ENCODE measurements at places on chromosomes 7 and 10. TPM values are rescaled to one million over a fixed set of nuclear protein-coding genes. Genes with fewer than 3 reads are reported as not detected.

DNA sequence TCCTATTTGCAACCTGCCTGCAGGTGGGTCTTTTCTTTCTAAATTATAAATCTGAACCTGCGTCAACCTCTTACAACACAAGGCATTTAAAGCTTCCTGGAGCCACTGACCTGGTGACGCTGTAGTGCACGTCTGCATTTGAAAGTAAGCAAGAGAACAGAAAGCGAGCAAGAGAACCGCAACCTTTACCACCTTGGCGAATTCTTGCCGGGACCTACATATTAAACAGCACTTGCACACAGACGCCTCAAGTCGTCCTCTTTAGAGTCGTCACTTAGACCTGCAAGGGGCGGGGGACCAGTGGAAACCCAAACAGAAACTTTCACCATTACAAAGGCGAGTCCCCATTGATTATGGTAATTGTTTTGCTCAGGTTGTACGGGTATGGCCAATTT is 9.5 kb downstream of the GLI3 start:
- ATAC-seq = no peak

GRCh38 chr7:139699640-139700504 is 77.9 kb downstream of the HIPK2 start:
- no peak for ATAC-seq

The SLC26A5 gene
- total RNA-seq = not detected

DNA sequence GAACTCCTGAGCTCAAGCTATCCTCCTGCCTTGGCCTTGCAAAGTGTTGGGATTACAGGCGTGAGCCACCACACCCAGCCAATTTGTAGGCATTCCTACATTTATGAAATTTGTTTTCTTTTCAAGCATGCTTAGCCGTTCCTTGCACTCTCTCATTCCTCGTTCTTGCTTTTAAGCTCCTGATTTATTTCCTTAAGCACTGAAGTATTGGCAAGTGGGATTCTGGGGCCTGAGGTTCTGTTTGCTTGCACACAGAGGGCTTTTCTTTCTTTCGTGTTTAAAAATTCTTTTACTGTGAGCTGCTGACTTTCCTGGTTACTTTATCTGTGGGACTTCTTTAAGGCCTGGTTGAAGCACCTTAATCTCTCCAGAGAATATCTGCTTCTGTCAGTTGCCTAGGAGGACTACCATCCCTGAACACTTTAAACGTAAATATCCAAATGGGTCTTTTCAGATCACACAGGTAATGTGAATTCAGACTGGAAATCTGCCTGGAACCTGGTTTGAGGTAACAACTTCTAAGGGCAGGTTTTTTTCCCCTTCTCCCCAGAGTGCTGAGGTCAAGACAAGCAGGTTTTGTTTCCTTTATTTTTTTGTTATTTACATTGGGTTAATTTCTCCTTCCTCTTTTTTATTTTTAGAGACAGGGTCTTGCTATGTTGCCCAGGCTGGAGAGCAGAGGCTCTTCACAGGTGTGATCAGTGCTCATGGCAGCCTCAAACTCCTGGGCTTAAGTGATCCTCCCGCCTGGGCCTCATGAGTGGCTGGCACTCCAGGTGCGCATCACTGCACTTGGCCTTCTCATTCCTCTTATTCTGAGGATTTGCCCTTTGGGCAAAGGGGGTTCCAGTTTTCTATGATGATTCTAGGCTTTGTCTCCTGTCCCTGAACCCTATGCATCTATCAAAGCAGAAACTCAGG is 102.9 kb downstream of the PFKFB3 start:
- ATAC-seq = no peak

- no peak for ATAC-seq
Observed at GRCh38 chr7:88835147-88835728, 39.7 kb upstream of the TEX47 start.

DNA sequence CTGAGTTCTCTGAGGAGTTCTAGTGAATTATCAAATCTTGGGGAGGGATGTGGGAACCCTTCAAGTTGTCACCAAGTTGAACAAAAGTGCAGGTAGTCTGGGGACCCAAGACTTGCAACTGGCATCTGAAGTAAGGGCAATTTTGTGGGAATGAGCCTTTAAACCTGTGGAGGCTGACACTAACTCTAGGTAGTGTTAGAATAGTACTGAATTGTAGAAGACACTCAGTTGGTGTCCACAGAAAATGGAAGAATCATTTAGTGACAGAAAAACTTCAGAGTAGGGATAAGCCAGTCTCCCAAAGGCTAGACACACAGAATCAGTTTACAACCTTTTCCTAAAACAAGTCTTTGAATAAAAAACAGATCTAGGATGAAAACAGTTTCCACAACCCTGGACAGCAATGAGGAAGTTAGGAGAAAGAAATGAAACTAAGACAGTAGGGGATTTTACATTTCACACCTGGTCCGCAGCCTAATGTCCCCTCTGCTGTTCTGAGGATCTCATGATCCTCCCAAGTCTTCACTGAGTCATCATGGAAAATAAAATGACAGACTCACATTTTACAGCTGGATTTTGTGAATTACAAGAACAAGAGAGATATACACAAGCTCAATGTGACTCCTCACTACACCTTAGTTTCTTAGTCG is 23.0 kb upstream of the ING3 start:
- ATAC-seq = no peak

DNA sequence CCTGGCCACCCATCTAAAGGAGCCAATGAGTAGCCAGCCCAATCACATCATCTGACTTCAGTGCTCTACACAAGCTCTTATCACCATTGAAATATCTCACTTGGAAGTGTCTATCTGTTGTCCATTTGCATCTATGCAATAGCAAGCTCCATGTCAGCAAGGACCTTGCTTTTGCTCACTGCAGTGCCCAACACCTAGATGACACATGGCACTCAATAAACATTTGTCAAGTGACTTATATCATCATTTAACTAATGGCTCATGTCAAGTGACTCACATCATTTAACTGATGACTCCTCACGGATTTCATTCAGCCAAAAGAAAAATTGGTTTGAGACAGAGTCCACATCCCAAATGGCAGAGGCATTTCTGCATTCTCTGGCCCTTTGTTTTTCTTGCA is 92.9 kb upstream of the ADAM12 start:
- peak; percentile 10 for ATAC-seq

- ATAC-seq = no peak
Observed at GRCh38 chr10:43419997-43420368, 11.0 kb upstream of the HNRNPF start.

DNA sequence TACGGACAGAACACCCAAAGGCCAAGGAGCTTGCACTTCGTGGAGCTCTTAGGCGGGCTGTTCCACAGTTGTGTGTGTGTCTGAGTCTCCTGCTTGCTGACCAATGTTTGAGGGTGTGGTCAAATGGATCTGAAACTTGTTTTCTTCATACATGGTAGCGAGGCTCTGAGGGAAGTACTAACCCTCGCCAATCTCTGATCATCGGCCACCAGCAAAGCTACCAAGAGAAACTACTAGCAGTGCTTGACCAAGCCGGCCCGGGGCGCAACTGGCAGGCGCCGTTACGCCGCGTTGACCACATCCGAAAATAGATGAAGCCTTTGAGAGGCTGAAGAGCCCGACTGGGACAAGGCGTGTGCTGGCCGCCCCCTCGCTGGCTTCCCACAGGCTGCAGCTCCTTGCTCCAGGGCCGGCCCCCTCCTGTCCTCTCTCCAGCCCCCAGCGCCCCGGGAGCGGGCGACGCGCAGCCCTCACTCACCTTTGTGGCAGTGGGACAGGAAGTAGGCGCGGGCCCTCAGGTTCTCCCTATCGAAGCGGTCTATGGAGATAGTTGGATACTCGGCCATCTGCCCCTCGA is 384 bp downstream of the DCLRE1C start:
- peak; percentile 49 for ATAC-seq

DNA sequence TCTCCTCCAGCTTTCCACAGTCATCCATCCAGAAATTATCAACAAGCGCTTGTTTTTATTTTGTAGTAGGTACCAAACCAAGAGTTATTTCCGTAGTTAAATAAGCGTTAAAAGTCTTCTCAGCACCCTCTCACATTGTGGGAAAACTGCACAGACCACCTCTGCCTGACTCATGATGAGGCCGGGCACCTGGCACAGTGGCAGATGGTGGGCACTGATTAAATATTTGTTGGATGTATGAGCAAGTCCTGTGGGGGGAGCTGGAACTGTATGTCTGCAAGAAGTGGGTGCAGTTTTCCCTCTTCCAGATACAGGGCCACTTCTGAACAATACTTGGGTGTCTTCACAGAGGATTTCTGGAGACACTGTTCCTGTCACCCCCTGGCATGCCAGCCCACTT is 5.3 kb upstream of the REPIN1 start:
- no peak for ATAC-seq

- ATAC-seq = no peak
Observed at GRCh38 chr10:108252771-108253170, 1088.3 kb upstream of the SORCS1 start.

DNA sequence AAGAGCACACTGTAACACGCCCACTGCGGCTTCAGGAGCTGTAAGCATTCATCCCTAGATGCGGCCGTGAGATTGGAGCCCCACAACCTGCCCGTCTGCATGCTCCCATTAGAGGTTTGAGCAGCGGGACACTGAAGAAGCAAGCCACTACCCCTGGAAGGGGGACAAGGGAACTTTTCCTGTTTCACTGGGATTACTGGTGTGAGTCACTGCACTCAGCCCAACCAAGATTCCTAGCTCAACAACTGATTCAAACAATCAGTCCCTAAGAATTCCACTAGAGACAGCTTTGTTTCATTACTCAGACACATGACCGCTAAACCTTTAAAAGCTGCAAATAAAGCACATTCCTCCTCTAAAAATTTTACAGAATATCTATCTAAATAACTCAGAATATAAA is 69.8 kb downstream of the ORC5 start:
- no peak for ATAC-seq

The SMIM30 gene
- total RNA-seq = 27.3 TPM

The MSMB gene
- total RNA-seq = 0.64 TPM

DNA sequence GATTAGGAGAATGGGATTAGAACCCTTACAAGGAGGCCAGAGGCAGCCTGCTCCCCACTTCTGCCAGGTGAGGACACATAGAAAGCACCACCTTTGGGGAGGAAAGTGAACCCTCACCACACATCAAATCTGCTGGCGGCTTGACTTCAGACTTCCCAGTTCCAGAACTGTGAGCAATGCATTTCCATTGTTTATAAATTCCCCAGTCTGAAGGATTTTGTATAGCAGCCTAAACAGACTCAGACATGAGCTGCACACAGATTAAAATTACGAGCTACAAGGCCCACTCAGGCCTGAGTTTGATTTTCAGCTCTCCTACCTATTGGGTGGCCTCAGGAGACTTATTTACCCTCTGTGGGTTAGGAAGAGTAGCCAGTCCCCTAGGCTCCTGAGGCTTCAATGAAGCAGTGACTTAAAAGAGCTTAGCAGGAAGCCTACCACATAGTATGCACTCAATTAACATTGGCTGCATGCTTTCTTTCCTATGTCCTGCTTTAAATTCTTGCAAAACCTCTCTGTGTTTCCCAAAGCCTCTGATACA is 350.7 kb upstream of the ZMIZ1 start:
- ATAC-seq = no peak

The PDGFA gene
- total RNA-seq = 4.1 TPM

The CH25H gene
- 4.8 TPM for total RNA-seq

- ATAC-seq = peak; percentile 67
Observed at GRCh38 chr7:4613846-4614548, 68.1 kb upstream of the FOXK1 start.

The MCU gene
- total RNA-seq = 23.0 TPM

- peak; percentile 30 for ATAC-seq
Observed at GRCh38 chr7:140003913-140004382, 58.8 kb downstream of the PARP12 start.

The C7orf57 gene
- 1.00 TPM for total RNA-seq

- ATAC-seq = no peak
Observed at GRCh38 chr10:32909456-32909855, 48.6 kb downstream of the ITGB1 start.

- no peak for ATAC-seq
Observed at GRCh38 chr7:79420464-79420863, 33.0 kb downstream of the MAGI2 start.

GRCh38 chr7:136064627-136065237 is 87.6 kb upstream of the MTPN start:
- ATAC-seq = no peak

DNA sequence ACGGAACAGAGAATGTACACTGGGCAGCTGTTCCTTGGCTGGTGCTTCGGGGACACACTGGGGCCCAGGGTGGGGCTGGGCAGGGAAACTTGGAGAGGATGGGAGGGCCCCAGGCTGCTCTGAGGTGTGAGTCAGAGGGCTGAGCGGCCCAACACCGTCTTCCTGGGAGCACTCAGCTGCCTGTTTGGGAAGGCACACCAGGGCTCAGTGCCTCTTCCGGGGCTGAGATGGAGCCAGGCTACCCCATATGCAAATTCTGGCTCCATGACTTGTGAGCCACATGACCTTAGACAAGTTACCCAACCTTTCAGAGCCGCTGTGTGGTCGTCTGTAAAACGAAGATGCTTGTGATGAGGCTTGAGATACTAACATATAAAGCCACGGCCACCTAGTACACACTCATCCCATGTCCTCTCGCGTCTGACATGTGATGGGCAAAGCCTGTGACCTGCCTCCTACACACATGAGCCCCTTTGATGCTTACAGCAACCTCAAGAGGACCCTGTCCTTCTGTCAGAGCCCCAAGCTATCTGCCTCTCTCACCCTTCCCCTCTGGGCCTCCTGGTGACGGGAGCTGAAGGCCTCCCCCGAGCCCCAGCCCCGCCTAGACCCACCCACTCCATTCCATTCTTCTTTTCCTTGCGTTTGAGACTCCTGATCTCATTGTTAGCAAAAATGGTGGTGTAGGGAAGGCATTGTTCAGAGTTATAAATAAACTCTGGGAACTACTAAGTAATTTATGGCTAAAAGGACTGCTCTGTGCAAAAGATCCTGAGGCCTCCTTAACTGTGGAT is 26.1 kb downstream of the KLRG2 start:
- ATAC-seq = peak; percentile 96

DNA sequence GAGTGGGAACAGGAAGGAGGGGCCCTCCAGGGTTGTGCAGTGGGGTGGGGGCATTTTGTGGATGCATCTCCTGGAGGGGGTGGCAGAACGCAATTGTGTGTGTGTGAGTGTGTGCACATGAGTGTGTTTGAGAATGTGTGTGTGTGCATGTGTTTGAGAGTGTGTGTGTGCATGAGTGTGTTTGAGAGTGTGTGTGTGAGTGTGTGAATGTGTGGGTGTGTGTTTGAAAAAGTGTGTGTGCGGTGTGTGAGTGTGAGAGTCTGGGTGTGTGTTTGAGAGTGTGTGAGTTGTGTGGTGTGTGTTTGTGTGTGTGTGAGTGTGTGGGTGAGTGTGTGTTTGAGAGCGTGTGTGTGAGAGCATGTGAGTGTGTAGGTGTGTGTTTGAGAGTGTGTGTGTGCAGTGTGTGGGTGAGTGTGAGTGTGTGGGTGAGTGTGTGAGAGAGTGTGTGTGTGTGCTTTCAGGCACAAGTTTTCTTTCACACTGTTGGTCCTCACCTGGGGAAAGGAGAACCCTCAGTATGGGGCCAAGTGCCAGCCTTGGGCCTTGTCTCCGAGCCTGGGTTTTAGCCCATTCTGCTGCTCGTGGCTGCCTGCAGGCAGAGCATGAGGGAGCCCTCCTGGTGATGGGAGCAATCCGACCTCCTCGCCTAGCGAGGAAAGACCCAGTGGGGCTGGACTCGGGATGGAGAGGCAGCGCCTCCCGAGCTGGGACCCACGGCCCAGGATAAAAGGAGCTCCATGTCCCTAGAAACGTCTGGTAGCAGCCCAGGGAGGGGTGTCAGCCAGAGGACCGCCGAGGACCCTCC is 35.6 kb downstream of the CDH23 start:
- ATAC-seq = no peak

The TUBAL3 gene
- 0.12 TPM for total RNA-seq

- peak; percentile 83 for ATAC-seq
Observed at GRCh38 chr10:24382979-24383663, 174.2 kb downstream of the KIAA1217 start.

- no peak for ATAC-seq
Observed at GRCh38 chr7:76411626-76412025, 2.1 kb upstream of the SSC4D start.

GRCh38 chr7:12630513-12630819 is 57.0 kb upstream of the ARL4A start:
- no peak for ATAC-seq
